ENCODE measurements at places on chromosomes 13 and 19.

DNA sequence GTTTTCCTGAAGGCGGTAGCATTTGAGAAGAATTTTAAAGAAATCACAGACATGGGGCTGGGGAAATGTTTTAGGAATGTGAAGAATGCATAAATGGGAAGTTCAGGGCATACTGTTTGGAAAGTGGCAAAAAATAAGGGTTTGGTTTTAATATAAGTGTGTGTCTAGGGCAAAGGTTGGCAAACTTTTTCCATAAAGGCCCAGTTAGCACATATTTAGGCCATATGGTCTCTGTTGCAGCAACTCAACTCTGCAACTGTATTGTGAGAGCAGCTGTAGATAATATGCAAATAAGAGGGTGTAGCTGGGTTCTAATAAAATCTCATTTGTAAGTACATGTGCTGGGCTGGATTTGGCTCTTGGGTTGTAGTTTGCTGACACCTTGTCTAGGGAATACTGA, 521.9 kb downstream of the DIAPH3 start:
- DNase-seq, result no peak

- no peak for DNase-seq
Observed at GRCh38 chr13:49407068-49407467, 36.8 kb downstream of the CAB39L start.

DNA sequence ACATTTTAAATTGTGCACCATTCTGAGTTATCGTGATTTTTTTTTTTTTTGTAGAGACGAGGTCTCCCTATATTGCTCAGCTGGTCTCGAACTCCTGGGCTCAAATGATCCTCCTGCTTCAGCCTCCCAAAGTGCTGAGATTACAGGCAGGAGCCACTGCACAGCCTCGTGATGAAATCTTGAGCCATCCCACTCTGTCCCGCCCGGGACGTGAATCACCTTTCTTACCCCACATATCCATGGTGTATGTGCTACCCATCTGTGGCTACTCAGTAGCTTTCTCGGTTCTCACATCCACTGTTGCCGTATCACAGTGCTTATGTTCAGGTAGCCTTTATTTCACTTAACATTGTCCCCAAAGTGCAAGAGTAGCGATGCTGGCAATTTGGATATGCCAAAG, 26.5 kb downstream of the PAK4 start:
- DNase-seq, result no peak

- no peak for DNase-seq
Observed at GRCh38 chr19:12891553-12892021, 627 bp downstream of the GCDH start.

- DNase-seq, result no peak
Observed at GRCh38 chr13:100619940-100620339, 31.4 kb upstream of the GGACT start.

DNA sequence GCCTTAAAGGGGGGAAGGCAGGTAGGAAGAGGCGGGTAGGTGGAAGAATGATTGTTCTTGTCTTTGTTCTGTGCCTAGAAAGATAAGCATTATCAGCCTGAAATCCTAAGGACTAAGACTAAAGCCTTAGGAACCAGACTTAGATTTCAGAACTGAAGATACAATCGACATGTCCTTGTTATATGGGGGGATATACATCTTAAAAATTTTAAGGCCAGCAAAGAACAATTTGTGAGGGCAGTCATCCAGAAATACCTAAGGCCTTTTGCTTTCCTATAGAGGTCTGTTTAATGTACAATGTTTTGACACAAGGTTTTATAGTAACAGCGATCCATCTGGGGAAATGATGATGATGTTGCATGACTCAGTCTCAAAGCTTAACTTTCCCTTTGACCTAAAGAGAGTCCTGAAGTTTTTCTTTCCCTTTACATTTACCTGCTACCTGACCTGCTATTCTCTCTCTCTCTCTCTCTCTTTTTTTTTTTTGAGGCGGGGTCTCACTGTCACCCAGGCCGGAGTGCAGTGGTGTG, 20.2 kb upstream of the CEACAM6 start:
- no peak for DNase-seq
